Stimulated activated CD4-positive, alpha-beta T cell treated with anti-CD3 and anti-CD28 coated beads, Interleukin-1b, Interleukin-23, amount 100 ng/mL, for 1 hour (primary cell): ENCODE measurements at places on chromosomes 7 and 10.

GRCh38 chr10:2935647-2936386 lies 131.5 kb upstream of the PFKP start:
- DNase-seq = no peak

GRCh38 chr7:156928406-156928747 lies 21.1 kb upstream of the NOM1 start:
- DNase-seq = no peak

- DNase-seq = no peak
Measured at GRCh38 chr7:32586291-32587221, 91.3 kb downstream of the AVL9 start.

- DNase-seq = no peak
Measured at GRCh38 chr10:16843252-16843870, 26.1 kb upstream of the RSU1 start.

DNA sequence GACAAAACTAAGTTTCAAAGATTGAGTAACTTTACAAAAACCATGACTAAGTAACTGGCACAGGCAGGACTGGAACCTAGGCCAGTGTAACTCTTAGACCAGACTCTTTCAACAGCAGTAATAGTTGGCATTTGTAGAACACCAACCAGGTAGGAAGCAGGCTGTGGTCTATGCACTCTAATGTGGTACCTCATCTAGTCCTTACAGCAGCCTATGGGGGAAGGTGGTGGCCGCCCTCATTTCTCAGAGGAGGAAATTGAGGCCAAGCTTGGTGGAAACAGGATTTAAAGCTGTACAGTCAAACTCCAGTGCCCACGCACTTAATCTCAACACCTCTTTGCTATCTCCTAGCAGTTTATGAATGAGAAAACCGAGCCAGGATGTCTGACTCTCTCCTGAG lies 165.4 kb upstream of the LRGUK start:
- DNase-seq = no peak

- no peak for DNase-seq
Measured at GRCh38 chr7:38171623-38172391, 6.2 kb upstream of the STARD3NL start.

DNA sequence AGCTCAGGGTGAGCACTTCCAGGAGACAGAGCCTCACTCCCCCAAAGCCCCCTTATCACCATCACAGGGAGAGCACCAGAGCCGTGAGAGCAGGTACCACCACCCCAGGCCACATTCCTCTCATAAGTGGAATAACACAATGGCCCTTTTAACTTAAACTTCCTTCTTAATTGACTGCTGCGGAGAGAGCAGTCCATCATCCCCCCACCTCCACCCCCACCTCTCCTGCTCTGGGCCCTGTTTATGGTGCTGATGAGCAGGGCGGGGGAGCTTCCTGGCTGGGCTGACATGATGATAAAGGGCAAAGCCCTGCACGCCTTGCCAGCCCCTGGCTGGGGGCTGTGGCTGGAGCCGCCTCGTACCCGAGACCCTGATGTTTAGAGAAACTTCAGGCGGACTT lies 81.4 kb upstream of the PODXL start:
- no peak for DNase-seq

- DNase-seq = no peak
Measured at GRCh38 chr10:82160307-82160706, 285.3 kb downstream of the NRG3 start.

DNA sequence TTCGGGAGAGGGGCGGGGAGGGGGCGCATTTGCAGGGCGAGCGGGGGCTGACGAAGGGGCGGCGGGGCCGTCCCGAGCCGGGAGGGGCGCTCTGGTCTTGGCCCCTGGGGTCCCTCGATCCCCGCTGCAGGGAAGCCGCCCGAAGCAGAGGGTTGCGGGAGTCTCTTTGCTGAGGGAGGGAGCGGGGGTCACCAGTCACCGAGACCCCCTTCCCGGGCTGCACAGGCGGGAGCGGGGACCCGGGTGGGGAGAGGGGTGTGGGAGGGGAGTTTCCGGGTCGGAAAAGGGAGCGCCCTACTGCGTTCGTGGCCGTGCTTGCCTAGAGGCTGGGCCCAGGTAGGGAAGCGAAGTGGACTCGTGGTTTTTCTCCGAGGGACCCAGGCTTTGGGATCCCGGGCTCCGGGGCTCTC lies 422 bp downstream of the AP1S1 start:
- DNase-seq = no peak

- DNase-seq = no peak
Measured at GRCh38 chr7:121798896-121799295, 74.1 kb upstream of the PTPRZ1 start.
